Muscle of back (tissue), 13 donors: ENCODE measurements at places on chromosomes 12 and 14.

DNA sequence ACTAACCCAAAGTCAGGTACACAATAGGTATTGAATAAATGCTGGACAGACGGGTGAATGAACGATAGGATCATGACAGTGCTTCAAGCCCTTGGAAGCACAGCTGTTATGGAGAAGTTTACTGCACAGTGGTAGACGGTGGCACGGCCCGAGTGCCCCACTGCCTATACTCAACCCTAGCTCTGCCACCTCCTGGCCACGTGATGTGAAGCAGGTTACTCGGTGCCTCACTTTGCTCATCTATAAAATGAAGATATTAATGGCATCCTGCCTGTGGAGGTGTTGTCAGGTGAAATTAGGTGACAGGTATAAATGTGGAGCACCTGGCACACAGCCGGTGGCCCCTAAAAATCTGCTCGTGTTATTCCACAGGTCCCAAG lies 5.8 kb downstream of the ASB2 start:
- no peak for DNase-seq

- DNase-seq: no peak
These were observed 53.2 kb downstream of the GOLGA5 start for GRCh38 chr14:92847278-92847677.

DNA sequence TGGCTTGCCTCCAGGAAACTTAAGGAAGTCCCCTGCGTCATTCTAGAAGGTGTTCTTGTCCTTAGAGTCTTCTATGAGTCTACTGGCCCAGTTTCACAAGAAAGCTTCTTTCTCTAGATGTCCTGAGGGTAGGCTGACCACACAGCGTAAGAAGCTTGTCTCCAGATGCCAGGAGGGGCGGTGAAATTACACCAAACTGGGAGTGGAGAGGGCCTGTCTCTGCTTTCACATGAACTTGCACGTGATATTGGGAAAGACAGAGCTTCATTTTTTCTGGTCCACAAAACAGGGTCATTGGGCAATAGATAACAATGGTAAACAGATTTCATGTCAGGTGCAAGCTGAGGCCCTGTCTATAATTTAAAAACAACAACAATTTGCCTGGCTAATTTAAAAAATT lies 85.7 kb upstream of the TBX3 start:
- DNase-seq: no peak

DNA sequence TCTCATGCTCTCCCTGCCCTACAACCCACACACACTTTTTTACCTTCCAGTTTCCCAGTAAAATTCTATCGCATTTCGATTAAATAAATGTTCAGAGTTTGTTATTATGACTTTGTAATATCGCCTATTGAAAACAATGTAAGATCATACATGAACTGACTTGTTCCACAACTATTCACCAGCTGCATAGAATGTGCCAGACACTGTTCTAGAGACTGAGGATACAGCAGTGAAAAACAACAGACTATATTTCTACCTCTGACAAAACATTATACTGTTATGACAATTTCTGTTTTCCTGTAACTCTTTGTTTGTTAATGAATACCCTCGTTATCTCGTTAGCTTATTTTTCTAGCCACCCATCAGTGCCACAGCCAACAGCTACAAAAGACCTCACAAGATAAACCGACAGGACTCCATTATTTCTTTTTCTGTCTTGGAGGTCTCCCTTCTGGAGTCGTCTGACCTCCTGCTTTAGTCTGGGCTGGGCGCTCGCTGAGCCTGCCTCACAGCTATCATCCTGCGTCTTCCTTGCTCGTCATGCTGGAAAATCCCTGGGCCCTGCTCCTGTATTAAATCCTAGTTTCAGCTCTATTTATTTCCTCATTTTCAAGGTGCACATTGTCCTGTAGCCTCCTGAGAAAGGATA lies 498.9 kb downstream of the DIO2 start:
- DNase-seq: no peak

GRCh38 chr12:68932128-68932960 lies 627 bp downstream of the CPM start:
- peak; percentile 51 for DNase-seq

GRCh38 chr12:51048661-51049251 lies 629 bp downstream of the LETMD1 start:
- no peak for DNase-seq

- no peak for DNase-seq
These were observed 618.6 kb downstream of the AACS start for GRCh38 chr12:125683748-125684381.

GRCh38 chr12:59080101-59080500 lies 159.8 kb upstream of the LRIG3 start:
- no peak for DNase-seq

DNA sequence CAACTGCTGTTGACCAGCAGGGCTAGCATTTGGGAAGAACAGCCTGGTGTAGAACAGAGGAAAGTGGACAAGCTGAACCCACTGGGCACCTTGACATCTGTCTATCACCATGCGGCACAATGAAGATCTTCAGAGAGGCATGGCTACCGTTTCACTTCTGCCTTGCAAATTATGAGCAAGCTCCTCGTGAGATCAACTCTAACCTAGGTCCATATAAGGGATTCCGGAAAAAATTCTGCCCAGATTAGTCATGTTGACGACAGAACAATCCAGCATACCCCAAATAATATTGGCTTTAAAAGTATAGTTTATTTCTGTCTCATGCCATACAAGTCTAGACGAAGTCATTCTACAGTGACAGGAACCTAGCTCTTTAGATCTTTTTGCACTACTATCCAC lies 91.6 kb upstream of the ATF7IP start:
- DNase-seq: no peak

DNA sequence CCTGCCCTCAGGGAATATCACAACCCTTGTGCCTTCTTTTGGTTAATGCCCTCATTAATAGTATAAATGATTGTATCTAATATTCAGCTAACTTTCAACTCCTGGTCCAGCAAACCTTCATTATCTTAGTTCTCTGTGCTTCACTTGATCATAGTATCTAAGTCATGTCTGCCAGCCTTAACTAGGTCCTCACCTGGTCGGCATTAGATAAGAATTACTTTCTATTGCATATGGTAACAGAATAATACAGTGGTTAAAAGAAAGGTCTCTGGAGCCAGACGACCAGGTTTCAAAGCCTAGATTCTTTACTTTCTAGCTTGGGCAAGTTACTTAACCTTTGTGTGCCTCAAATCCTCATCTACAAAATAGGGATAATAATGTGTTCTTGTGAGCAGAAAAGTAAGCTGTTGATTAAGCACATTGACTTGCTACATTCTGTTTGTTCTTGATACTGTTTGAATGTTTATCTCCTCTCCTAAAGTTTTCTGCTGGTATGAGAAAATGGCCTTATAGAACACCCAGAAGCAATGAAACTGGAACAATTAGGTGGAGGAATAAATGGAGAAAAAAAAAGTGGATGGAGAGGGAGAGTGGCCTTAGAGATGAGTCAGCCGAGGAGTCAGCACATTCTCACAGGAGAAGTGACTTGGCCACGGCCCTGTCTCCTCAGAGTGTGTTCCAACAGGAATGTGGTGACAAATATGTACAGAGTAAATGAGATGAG lies 176.1 kb downstream of the SLC25A21 start:
- DNase-seq: no peak

DNA sequence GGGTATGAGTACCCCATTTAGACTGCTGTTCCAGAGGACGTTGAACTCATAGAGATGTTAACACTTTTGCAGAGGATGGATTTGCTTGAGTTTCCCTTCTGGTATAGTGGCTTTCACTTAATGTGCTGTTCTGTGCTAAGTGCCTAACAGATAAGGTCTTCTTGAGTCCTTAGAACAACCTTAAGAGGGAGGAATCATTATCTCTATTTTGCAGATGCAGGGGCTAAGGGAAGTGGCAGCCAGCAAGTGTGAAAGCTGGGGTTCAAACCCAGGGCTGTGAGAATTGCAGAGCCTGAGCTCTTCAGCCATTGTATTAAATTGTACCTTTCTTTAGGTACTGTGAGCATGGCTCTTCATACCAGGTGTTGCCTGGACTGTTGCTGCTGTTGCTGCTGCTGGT lies 122.1 kb upstream of the NRXN3 start:
- DNase-seq: no peak

DNA sequence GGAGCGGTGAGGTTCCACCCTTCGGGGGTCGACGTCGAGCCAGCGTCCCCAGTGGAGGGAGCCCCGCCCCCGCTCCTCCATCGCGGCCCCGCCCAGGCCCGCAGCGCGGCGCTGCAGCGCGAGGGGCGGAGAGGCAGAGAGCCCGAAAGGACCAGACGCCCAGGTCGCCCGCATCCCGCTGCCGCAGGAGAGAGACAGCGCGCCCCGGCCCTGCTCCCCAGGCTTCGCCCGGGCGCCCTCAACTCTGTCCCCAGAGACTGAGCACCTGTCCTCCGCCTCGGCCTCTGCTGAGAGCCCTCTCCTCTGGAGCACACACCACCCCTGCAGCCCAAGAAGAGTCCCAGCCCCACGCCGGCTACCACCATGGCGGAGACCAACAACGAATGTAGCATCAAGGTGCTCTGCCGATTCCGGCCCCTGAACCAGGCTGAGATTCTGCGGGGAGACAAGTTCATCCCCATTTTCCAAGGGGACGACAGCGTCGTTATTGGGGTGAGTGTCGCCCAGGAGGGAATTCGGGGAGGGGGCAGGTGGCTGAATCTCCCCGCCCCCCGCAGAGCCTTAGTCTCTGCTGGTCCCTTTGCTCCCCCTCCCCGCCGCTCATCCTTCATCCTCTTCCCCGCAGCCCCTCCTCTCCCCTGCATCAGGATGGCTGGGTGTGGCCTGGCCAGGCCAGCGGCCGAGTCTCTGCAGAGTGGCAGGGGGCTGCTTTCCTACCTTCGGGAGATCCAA lies at the start of gene KIF5A:
TSS of gene KIF5A (plus strand) at position 136 of the 732 bp plus-strand sequence. CDS start at position 364, 228 bp downstream.
- no peak for DNase-seq

DNA sequence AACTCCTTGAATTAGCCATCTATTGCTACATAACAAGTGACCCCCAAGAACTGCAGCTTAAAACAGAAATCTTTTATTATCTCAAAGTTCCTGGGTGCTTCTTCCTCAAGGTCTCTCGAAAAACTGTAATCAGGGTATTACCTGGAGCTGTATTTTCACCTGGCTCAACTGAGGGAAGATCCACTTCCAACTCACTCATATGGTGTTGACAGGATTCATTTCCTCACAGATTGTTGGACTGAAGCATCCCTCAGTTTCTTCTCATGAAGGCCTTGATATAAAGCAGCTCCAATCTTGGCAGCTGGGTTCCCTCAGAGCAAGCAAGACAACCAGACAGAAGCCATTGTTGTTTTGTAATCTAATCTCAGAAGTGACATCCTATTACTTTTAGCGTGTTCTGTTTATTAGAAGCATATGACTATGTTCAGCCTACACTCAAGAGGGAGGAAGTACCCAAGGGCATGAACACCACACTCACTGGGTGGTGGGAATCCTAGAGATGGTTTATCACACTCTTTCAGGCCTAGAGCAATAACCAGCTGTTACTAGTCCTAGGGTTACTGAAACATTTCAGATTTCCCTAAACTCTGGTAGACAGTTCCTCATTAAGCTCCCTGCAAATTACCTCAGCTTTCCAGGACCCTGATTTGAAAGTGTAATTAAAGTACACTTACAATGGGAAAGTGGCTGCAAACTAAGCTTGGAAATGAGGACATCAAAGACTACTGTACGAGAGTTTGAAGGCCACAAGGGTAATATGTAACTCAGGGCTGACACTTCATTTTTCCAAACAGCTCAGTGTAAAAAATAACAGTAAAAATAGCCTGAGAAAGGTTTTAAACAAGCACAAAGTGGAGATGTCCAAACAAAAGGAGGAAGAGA lies 222.2 kb downstream of the SEC23A start:
- DNase-seq: no peak

DNA sequence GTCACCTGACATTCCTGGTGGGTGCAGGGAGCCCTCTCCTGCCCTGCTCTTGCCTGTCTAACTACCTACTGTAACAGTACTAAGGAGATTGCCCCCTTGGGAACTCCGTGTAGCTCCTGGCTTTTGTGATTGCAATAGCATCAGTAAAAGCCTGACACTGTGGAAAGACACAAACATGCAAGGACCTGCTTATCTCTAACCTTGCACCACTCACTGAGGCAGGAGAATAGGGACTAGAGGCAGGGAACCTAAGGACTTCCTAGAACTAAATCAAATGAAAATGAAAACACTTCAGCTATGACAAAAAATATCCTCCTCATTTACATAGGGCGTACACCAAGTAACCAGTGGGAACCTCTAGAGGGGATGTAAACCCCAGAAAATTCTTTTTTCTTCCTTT lies 28.5 kb downstream of the TUBA1A start:
- DNase-seq: no peak

DNA sequence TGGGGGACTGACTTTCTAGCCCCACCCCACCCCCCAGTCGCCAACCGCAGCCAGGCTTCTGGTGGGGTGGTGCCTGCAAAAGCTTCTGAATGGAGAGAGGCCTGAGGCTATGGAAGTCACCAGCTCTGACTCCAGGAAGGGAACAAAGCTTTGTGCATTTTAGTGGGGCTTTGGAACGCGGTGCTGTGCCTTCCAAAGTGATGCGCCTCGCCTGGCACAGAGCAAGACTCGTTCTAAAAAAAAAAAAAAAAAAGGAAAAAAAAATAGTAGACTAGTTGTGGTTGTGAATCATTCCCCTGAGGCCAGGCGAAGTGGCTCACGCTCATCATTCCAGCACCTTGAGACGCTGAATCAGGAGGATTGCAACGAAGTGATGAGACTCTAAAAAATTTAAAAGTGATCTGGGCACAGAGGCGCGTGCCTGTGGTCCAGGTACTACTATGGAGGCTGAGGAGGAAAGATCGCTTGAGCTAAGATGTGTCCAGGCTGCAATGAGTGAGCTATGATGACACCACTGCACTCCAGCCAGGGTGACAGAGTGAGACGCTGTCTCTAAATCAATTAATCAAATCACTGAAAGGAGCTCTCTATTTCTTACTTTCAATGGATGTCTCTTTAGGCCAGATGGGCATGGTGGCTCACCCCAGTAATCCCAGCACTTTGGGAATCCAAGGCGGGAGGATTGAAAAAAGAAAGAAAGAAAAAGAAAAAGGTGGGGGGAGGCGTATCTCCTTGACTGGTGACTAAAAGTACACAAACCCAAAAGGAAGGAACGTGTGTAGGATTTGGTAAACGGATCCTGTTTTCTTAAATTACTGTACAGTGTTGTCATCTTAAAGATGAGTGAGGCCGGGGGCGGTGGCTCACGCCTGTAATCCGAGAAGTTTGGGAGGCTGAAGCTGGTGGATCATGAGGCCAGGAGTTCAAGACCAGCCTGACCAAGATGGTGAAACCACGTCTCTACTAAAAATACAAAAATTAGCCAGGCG lies 259.6 kb upstream of the ALG10B start:
- no peak for DNase-seq

GRCh38 chr12:104935886-104936285 lies 22.2 kb downstream of the SLC41A2 start:
- DNase-seq: no peak

DNA sequence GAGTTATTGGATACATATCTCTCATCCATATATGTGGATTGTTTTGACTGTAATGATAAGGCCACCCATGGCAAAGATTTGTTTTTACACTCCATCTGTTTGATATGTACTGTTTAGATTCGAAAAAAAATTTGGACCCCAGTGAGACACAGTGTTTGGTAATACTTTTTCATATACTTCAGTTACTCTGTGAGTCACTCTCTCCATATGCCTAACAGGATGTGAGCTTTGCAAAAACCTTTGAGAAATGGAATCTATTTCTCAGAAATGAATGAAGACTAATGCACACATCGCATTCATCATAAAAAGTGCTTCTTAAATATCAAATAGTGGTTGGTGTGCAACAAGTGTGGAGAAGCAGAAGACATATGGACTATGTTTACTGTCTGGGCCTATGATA lies 781.5 kb downstream of the SLC6A15 start:
- peak; percentile 72 for DNase-seq
